ENCODE measurements at places on chromosomes 4 and X.

GRCh38 chr4:150181536-150181935, 103.3 kb downstream of the DCLK2 start:
- DNase-seq = peak; percentile 51

- no peak for DNase-seq
Observed at GRCh38 chr4:39166177-39166576, 16.2 kb upstream of the WDR19 start.

DNA sequence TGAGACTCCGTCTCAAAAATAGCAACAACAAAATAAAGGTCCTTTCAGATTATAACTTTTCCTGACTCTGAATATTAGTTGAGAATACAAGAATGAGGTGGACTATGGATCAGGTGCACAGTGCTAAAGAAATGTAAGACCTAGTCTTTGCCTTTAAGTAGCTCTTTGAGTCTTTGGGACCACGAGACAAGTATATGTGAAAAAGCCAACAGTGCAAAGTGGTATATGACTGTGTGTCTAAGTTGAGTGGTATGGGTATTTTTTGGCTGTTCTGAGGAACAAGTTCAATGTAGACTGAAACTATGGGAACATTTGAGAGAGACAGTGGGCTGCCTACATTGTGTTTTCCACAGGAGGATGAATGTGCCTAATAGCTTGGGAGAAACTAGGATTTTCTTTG, 2.8 kb downstream of the GAB1 start:
- no peak for DNase-seq

DNA sequence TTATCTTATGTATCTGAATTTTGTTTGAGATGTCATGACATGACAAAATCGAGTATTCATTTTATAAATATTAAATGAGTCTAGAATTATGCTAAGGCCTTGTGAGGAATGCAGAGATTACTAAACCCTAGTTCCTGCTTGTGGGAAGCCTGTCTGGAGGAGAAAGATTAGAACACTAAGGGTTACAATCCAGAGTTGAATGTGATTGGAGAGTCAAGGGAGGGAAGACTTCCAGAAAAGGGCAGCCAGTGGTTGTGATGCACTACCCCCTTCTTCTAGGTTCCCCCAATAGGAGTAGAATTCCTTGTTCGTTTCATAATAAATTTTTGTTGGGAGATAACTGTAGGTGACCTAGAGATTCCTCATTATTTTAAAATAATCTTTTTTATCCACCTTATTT, 141.1 kb downstream of the AFF1 start:
- no peak for DNase-seq

GRCh38 chr4:2608291-2608690, 71.8 kb downstream of the FAM193A start:
- DNase-seq = no peak

DNA sequence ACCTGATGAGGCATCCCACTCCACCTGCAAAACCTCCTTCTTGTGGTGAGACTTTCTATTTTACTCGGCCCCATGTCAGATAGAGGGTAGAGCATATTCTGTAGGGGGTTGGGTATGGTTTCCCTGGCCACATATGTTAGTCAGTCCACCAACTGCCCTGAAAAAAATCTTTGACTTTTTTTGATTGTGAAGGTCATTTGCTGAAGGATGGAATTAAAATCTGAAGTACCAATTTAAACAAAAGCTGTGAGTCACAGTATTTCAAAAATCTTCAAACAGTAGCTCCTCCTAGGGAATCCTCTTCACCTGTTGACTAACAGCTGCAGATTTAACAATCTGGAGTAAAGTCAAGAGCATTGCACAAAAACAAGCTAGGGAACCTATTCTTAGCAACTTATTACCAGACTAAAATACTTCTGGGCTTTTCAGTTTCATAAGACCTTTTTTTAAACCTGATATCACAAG, 8.0 kb upstream of the CCDC110 start:
- no peak for DNase-seq

GRCh38 chr4:34932591-34932990, 1311.7 kb downstream of the ARAP2 start:
- DNase-seq = no peak

DNA sequence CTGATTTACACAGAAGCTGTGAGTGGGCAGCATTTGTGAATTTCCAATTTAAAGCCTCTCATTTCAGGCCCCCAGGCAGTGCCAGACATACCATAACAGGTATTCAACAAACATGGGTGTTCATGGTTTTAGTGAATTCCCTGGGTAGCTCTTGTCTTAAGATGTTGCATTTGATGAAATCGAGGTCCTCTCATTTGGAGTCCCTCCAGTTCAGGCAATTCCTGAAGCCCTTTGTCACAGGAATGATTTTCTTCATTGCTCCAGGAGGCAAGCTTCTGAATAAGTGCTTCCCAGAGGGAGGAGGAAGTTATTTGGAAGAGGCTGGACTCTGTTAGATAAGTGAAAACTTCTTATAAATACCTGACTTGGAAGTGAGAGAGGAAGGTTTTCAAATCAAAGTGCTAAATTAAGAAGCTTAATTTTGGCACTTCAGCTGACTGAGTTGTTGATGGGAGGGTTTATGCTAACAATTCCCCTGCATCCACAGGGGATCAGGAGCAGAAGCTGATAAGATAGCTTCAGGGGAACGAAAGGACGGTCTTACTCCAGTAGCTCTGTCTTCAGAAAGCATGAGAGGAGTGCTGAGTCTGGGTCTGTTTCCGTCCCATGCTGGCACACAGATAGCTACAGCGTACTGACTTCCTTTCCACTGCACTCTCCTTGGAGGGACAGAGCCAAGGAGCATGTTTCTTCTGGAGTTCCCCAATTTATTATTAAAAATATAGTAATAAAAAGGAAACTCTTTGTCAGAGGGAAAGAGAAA, 543.1 kb downstream of the GBA3 start:
- DNase-seq = no peak

DNA sequence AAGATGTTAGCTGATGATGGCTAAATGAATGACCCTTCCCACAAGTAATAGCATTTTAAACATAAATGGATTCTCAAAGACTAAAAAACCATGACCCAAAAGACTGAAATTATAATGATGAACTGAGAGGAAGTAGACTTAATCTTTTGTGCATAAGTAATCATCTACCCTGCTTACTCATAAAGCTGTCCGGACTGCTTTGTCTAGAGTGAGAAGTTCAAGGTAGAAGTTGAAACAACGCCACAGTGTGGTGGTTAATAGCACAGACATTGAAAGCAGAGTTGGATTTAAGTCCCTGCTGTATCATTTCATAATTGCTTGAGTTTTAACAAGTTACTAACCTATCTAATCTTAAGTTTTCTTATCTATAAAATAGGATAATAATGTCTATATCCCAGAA, 346.6 kb downstream of the CENPC start:
- peak; percentile 11 for DNase-seq

DNA sequence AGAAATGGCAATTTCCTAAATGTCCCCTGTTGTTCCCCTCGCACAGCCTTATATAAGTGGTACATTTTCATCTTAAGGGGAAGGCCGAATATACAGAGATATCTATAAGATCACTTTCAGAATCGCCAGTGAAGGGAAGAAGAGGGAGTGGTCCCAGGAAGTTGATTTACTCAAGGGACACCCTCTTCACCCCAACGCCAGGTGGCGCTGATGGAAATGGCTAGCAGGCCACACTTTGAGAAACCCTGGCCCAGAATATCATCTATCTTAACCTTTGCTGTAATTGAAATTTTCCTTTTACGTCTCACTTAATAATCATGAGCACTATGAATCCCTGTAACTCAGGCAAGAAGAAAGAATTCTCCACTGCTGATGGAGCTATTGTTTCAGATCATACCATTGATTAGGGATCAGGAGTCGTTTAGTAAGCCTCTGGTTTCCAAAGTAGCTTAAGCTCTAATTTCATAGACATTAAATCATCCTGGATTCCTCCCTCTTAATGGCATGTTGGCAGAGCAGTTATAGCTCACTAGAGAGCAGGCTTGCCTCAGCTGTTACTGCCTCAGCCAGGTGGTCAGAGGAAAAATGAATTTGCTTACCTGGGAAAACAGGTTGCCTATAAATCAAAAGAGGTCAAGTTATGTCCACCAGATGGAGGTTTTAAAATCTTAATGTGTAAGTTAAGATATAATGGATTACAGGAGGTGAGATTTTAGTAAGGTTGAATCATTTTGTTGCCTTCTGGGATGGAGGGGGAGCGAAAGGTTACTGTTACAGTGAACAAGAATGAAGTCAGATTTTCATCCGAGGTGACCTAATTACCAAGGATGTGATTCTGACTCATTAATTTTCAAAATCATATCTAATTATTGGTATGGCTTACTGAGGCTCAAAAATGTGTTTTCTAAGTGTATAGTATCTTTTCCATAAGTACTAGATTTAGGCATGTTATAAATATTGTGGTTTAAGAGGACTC, 941.2 kb upstream of the TENM3 start:
- DNase-seq = peak; percentile 57

- DNase-seq = no peak
Observed at GRCh38 chrX:139566981-139567380, 36.4 kb downstream of the F9 start.

GRCh38 chr4:87390891-87391575, at the start of gene HSD17B11:
Gene HSD17B11, minus strand, starts transcription at chr4:87391188. Its CDS starts 118 bp downstream, at chr4:87391070.
- peak; percentile 98 for DNase-seq

GRCh38 chrX:110665223-110666002, 130.2 kb downstream of the CHRDL1 start:
- peak; percentile 45 for DNase-seq

Measured in common myeloid progenitor, CD34-positive (primary cell).